CD4-positive, alpha-beta T cell treated with Interferon alpha-2 for 1 hour (primary cell): ENCODE measurements at places on chromosomes 1 and 21.

DNA sequence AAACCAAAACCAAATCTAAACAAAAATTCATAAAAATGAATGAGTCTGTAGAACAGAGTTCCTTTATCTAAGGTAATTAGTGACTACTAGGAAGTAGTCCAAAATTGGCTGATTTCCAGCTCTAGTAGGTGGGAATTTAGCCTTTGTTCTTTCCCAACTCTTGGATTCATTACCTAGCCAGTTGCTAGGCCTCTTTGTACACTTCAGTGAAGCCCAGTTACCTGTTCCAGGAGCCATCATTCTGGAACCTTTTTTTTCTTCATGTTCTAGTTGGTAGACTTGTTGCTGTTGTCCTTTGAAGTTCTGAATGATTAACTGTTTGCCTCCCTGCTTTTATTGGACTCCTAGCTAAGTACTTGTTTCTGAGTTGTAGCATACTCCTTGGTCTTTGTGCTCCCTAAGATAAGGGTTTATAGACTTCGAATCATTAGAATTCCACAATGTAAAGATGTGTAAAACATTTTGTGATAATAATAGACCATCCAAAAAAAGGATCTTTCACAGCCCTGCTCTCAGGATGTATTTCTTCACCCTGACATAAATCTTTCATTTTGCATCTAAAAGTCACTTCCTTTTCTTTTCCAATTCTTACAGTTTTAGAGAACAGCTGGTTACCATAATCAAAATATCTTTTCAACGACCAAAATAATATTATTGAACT, 9.8 kb downstream of the PLA2G4A start:
- DNase-seq: no peak

- no peak for DNase-seq
These were observed 5.5 kb upstream of the MMP23B start for GRCh38 chr1:1626207-1627141.

- no peak for DNase-seq
These were observed 346.2 kb upstream of the LRRC7 start for GRCh38 chr1:69221524-69221923.

DNA sequence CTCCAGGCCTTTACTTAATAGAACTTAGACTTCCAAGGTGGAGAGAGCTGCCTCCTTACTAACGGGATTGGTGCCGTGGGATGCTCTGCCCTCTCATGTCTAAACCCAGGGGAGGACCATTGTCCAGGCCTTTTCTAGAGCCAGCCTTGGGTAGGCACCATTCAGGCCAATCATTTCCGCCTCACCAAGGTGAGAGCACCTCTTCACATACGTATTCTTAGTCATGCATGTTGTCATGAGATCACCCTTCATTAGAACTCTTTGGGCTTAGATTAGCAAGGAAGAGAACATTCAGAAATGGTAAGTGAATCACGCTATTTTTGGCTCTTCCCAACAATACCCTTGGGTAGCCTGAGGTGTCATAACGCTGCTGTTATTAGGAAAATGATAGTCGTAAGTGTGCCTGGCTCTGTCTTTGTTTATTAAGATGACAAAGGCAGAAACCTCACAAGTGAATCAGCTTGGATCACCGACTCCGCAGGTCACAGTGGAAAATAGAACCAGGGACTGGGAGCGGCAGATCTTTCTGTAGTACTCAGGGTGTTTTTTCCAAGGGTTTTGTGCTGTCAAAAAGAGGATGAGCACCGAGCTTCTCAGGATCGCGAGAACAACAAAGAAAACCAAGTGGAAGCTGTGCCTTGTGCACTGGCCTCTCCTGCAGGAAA, 55.0 kb downstream of the HUNK start:
- DNase-seq: no peak

- peak; percentile 20 for DNase-seq
These were observed 425.7 kb upstream of the USP24 start for GRCh38 chr1:55640708-55641473.

DNA sequence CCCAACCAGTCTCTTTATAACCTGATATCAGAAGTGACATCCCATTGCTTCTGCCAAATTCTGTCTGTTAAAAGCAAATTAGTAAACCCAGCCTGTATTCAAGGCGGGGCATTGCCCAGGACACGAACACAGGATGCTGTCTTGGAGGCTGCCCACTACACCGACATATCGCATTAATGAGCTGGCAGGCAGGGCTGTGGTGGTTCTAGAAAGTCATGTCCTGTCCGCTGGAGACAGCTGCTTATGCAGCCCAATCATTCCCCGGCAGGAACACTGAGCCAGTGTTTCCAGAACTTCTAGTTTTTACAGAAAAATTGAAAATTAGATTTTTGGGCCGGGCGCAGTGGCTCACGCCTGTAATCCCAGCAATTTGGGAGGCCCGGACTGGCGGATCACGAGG, 19.3 kb downstream of the C1orf167 start:
- no peak for DNase-seq
